Caudate nucleus (tissue), 63 donors: ENCODE measurements at places on chromosomes 6 and 20.
A peak's percentile ranks its signal among the peaks of the same experiment; 100 is the strongest.

GRCh38 chr6:18585032-18585573, 198.0 kb downstream of the RNF144B start:
- DNase-seq: no peak

DNA sequence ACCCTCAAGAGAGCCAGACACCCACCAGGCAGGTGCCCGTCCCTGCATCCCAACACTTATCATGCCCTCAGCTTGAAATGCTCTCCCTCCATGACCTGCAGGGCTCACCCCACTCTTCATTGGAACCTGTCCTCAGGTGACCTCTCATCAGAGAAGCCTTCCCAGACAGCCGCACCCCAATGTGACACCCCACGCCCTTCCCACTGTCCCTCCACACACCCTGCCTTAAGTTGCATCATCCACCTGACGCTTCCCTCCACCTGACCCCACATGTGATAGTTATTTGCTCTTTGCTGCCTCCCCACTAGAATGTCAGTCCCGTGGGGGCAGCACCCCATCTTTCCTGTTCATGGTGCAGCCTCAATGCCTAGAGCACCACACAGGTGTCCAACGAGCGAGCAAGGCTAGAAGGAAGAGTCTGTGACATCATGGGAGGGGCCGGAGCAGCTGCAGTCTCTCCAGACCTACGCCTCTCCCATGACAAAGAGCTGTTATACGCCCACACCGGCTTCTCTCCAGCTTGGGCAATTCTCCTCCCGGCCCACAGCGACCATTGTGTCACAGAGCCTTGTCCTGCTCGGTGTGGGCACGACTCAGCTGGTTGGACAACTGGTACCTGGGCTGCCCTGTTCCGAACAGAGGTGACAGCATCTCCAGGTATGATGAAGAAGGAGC, 58.2 kb downstream of the NFATC2 start:
- no peak for DNase-seq

GRCh38 chr6:66985816-66986215, 1278.8 kb upstream of the EYS start:
- DNase-seq: no peak

DNA sequence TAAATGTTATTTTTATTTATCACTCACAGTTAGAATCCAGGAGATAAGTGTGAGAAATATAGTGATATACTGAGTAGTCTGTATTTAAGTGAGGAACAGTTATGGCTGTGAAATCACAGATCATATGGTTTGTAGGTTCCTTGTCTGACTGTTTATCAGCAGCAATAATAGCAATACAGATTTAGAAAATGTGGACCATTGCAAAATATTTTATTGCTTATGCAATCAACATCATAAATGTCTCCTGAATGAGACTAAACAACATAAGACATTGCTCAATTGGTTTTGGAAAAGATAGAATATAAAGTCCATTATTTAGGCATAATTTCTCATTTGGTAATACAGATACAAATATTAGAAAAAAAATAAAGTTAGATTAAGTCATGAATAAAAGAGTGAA, 43.7 kb downstream of the CCDC170 start:
- no peak for DNase-seq

GRCh38 chr6:111406200-111406721, 76.8 kb downstream of the REV3L start:
- DNase-seq: no peak

DNA sequence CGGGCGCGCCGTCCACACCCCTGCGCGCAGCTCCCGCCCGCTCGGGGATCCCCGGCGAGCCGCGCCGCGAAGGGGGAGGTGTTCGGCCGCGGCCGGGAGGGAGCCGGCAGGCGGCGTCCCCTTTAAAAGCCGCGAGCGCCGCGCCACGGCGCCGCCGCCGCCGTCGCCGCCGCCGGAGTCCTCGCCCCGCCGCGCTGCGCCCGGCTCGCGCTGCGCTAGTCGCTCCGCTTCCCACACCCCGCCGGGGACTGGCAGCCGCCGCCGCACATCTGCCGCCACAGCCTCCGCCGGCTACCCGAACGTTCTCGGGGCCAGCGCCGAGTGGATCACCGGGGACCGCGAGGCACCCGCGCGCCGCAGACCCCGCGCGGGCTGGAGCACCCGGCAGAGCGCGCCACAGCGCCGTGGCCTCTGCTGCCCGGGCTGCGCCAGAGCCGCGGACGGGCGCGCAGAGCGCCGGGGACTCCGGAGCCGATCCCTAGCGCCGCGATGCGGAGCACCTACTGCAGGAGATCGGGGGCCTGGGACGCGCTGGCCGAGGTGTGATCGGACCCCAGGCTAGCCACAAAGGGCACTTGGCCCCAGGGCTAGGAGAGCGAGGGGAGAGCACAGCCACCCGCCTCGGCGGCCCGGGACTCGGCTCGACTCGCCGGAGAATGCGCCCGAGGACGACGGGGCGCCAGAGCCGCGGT, at the start of gene BMP2:
TSS of gene BMP2 (plus strand) at position 151 of the 692 bp plus-strand sequence. CDS start 2,441 bp downstream, outside the sequence.
- DNase-seq: peak; percentile 28

- DNase-seq: no peak
Observed at GRCh38 chr6:33192105-33192646, at the start of gene COL11A2. Gene COL11A2, minus strand, starts transcription at chr6:33192467. Its CDS starts 227 bp downstream, at chr6:33192240.

- DNase-seq: no peak
Observed at GRCh38 chr20:50750145-50750671, 18.8 kb downstream of the PARD6B start.

DNA sequence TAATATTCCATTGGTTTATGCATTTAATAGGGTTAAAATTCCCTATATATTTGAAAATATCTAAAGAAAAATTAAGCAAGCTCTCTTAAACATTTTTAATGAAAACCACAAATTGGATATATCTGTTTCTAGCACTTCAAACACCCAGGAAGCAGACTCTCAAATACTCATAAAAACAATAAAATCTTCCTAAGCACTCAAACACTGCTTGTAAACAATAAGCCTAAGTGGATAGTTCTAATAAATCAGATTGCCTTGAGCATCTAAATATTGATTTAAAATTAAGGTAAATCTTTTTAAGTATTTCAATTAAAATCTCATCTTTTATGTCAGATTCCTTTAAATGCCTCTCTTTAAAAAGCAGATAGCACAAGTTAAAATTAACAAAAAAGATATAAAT, 254.4 kb downstream of the KCNQ5 start:
- no peak for DNase-seq
